ENCODE measurements at places on chromosomes 11 and 22. TPM values are rescaled to one million over a fixed set of nuclear protein-coding genes. Genes with fewer than 3 reads are reported as not detected.

DNA sequence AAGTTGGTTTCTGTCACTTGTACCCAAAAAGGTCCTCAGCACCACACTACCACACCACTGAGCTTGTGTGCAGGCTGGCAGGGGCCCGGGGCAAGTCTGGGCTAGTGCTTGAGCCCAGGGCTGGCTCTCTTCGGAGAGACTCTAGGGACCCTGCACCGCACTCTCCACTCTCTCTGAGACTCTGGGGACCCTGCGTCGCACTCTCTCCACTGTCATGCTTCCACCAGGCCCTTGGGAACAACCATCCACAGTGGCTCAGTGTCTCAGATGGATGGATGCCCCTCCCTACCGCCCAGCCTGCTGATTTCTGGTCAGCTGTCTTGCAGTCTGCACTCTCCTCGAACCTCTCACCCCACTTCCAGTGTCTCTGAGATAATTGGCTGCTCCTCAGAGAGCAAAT lies 2.0 kb upstream of the SBF1 start:
- no peak for DNase-seq

DNA sequence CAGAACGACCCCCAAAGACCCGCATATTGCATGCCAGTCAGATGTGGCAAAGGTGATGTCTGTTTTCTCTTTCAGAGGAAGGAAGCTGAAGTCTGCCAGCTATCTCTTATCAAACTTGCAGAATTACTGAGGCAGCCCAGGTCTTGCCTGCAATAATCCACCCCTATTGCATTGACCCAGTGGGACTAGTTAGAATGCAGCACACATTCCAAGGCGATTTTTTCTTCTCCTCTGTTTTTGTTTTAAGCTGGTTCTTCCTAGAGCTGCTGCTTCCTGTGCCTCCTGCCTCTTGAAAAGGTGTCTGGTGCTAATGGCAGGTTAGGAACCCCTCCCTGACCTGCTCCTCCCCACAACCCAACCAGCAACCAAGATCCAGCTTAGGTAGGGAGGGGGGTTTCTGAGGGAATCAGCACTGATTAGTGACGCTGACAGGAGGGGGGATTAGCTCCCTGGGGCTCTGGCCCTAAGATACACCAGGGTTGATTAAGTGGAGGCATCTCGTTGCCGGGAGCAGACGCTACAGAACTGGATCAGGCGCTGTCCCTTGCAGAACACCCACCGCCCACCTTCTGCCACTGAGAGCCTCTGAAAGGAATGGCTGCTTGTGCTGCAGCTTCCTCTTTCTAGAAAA lies 2.8 kb downstream of the NTM start:
- DNase-seq: no peak

OR2AG1 gene
- not detected for total RNA-seq

- DNase-seq: peak; percentile 58
Observed at GRCh38 chr11:33899400-33900037, 7.6 kb upstream of the LMO2 start.

DNA sequence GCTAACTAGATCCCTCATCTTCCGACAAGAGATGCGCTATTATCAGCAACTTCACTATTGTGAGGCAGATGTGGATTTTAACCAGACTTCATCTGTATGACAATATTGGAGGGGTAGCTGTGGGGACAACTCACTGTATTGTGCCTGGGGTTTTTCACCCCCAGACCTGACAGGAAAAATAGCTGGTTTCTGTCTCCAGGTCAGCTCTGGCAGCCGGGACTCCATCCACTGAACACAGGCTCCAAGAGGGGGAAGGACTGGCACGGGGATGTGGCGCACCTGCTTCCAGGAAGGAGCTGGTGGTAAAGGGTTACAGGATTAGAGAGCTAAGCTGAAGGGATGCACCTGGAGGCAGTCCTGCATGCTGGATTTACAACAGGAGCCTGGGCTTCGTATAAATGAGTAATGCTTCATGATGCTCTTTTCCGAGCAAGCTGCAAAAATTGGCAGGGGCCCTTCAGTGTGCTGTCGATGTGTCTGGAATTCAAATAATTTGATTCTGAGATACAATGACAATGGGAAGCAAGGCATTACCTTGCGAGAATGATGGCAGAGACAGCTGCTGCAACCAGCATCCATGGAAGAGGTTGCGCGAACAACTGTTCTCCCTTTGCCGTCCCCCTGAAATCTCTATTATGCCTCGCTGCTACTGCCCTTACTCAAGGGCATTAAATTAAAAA lies 49.5 kb downstream of the LMO2 start:
- DNase-seq: no peak

MPEG1 gene
- total RNA-seq: 3.9 TPM

DNA sequence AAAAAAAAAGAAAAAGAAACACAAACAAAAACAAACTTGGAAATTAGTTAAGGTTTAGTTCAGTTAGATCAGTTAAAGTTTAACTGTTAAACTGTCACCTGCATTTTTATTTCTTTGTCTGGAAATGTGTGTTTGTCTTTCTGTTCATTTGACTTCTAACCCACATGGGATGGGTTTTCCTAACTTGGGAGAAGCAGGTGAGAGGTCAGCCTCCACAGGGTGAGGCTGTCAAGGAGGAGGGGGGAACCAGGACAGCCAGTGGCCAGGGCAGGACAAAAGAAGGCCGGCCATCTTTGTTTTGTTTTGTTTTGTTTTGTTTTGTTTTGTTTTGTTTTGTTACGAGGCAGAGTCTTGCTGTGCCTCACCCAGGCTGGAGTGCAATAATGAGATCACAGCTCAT lies 13.4 kb upstream of the GCAT start:
- DNase-seq: no peak

DNA sequence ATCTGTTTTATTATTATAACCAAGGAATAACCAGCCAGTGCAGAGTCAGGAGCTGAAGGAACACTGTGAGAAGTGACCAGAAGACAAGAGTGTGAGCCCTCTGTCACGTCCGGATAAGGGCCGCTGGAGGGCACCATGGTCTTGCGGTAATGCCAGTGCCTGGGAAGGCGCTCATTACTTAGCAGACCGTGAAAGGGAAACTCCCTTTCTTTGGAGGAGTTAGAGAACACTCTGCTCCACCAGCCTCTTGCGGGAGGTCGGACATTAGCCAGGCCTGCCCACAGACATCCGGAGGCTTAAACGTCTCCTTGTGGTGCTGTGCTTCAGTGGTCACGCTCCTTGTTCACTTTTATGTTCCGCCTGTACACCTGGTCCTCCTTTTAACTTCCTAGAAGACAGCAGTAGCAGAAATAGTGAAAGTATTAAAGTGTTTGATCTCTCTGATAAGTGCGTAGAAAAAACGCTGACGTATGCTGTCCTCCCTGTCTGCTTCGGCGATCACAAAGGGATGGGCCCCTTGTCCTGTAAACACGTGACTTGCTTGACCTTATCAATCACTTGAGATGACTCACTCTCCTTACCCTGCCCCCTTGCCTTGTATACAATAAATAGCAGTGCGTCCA lies 120.6 kb upstream of the LMO1 start:
- no peak for DNase-seq

DNA sequence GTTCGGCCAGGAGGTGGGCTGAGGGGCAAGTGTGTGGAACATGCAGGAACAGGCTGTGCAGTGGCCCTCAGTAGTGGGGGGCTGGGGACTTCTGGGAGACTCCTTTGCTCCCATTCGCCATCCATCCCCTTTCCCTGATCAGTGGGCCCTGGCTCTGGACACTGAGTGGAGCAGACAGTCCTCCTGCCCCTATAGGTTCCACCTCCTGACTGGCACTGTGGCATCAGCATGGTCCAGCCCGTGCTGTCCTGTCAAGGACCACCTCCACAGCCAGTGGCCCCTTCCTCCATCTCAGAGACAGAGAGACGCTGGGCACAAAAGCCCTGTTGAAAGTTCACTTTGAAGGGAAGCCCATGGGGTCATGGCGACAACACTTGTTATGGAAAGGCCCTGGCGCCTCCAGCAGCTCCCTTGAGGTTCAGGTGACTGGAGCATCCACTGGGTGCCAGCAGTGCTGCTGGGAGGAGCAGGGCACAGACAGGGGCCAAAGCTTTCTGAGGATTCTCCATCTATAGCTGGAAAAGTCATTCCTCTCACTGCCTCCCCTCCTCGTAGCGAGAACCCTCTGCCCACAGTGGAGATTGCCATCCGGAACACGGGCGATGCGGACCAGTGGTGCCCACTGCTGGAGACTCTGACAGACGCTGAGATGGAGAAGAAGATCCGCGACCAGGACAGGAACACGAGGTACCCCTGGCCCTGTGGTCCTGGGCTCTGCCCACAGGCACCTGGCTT lies 5.6 kb downstream of the DERL3 start:
- peak; percentile 14 for DNase-seq

DNA sequence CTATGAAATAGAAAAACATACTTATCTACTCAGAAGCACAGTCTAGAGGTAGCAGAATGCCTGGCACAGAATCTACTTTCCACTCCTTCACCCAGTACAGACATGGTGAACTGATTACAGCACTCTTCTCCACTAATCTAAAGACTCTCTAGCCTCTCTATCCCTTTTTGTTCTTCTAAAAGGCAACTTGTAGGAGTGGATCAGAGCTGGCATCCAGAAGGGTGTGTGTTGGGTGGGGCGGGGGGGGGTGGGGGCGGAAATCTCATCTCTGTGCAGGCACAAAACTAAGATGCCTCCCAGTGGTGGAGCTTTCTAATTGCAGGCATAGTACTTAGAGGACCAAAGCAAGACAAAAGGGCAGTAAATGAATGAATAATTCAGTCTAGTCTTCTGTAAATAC lies 11.5 kb upstream of the EMID1 start:
- no peak for DNase-seq

IGSF22 gene
- not detected for total RNA-seq

DNA sequence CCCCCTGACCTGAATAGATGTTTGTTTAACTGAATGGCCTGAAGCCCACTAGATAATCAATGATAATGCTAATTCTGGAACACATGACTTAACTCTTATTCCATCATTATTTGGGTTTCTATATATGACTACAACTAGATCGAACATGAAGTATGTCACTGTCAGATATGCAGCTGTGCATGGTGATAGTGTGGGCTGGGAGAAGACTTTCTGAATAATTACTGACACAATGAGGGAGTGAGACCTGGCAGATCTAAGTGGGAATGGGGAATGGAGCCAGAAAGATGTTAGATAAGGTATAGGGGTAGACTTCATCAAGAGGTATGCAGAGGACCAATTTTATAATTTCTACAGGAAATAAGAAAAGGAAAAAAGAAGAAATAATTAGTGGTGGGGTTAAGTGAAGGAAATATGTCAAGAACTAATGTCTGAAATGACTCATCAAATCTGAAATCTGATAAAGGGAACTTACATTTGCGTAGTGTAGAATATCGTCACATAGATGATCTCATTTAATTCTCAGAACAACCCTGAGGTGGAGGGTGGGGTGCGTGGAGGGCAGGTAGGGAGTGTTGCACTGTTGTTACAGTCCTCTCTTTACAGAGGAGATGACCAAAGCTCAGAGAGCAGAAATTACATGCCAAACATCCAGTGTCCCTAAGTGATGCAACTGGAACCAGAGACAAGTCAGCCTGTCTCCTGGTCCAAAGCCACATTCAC lies 68.2 kb upstream of the EED start:
- DNase-seq: no peak

- no peak for DNase-seq
Observed at GRCh38 chr11:38950867-38951266, 2352.8 kb upstream of the RAG2 start.

DNA sequence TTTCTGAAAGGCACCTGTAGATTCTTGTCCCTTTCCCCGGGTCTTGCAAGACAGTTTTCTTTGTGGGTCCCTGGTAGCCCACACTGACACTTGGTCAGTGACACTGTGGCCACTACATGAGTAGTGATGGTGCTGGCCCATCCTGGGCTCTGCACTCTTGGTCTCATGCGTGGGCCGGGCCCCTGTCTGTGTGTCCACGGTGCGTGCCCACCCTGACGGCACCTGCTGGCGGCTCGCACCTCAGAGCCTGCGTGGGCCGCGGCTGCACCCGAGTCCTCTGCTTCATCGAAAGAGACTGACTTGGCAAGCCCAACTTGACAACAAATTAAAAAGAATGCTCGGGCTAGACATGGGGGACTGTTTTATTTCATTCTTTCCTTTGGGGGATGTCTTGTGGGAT lies 37.5 kb downstream of the ADAMTS15 start:
- DNase-seq: no peak

DNA sequence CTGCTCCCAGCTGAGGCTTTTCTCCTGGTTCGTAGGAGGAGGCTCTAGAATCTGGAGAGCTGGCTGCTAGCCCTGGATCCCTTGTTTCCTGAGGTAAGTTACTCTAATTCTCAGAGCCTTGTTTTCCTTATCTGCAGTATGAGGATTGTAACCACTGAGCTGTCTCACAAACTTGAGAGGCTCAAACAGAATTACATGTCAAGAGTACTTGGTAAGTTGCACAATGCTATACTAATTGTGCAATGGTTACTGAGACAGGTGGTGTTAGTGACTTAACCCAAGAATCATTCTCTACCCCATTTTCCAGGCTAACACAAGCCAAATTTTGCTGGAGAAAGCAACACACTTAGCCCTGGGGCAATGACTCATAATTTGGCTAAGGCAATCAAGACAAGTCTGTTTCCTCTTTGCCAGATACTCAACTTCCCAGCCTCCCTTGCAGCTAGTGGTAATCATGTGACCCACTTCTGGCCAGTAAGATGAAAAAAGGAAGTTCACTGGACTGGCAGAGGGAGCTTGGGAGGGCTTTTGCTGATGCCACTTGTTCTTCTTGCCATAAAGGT lies 348.0 kb downstream of the TENM4 start:
- no peak for DNase-seq

DNA sequence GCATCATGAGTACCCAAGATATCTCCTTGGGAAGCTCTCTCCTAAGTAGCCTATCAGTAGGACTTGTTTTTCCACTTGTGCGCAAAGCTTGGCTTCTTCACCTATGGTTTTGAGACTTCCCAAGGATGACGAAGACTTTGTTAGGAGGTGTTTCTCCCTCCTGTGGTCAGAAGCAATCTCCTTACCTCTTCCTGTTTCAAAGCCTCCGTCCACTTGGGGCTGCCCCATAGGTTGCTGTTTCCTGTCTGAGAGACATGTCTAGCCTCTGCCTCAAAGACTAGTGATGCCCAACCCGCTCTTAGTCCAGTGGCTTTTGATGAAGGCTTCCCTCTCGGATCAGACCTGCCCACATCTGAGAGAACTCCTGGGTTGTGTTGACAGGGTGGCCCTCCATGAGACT lies 92.9 kb downstream of the TRAF6 start:
- no peak for DNase-seq
